Stromal cell of bone marrow (primary cell): ENCODE measurements at places on chromosomes 4 and X.

- no peak for DNase-seq
Observed at GRCh38 chrX:20378233-20378920, 111.7 kb upstream of the RPS6KA3 start.

DNA sequence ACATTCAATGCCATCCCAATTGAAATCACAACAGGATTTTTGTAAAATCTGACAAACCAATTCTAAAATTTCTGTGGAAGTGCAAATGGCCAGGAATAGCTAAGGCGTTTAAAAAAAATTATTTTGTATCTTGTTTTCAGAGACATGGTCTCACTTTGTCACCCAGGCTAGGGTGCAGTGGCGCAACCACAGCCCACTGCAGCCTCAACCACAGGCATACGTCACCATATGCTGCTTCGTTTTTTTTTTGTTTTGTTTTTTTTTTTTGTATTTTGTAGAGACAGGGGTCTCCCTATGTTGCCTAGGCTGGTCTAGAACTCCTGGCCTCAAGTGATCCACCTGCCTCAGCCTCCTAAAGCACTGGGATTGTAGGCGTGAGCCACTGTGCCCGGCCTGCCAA is 24.5 kb downstream of the ZNF41 start:
- no peak for DNase-seq

- no peak for DNase-seq
Observed at GRCh38 chr4:77600521-77601451, 4.8 kb upstream of the CXCL13 start.

- DNase-seq = no peak
Observed at GRCh38 chrX:10146346-10146745, 10.4 kb upstream of the CLCN4 start.

- no peak for DNase-seq
Observed at GRCh38 chrX:71252221-71252620, 1.7 kb downstream of the ZMYM3 start.

GRCh38 chr4:7902101-7902553 is 37.5 kb downstream of the AFAP1 start:
- DNase-seq = no peak

DNA sequence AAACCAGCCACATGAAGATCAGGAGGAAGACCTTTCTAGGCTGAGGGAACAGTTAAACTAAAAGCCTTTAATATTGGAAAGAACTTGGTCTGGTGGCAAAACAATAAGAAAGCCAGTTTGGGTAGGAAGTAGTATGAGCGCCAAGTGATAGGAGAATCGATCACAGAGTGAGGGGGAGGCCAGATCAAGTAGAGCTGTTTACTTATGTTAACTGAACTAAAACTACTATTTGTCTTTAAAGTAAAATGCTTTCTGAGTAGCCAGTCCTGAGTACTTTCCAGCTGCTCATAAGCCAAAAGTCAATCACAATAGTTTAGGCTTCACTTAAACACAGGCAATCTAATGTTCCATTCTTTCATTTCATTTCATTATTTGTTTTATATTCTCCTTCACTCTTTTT is 62.8 kb upstream of the RPA4 start:
- no peak for DNase-seq

DNA sequence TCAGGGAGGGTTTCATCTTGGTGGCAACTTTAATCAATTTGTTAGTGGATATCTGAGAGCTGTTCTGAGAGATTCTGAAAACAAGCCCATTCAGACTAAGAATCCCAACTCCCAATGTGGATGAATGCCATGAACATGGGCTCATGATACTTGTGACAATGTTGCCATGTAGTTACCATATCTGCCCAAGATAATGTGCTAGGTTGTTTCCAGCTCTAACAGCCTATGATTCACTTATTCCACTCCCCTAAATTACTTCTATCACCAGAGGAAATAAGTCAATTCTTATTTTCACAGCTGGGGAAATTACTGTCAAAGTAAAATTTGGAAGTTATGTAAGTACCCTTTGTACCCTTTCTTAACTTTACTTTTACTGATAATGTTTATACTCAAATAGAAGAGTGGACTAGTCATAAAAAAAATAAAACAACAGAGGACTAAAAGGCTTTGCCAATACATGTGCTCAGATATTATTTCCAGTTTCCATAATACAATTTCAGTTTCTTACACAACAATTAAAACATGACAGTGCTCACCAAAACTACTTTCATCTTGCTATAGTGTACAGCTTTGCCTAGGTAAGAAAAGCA is 1101.7 kb upstream of the INTU start:
- peak; percentile 67 for DNase-seq

DNA sequence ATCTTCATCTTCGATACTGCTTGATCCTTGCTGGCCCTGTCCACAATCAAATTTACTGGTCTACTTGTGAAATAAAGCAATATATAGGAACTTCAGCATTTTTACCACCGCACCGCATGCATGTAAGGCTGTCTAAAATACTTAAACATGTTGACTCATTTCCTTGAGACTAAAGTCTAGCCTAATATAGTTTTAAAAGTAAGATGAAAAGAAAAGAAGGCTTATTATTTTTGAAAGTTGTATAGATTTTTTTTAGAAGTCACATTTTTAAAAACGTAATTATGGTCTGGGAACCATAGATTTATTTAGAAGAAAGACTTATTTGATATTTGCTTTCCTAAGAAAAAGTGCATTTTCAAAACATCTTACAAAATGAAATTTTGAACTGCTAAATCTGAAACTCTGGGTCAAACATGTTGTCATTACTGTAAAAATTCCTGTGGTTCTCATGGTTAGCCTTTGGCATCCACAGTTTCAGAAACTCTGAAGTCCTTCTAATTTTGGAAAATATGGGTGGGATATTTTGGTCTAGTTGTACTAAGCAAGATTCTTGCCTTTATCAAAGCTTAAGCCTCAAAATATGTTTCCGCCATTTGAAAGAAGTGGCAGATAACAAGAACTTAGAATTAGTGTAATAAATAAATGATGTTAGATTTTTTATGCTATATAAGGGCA is 423.5 kb upstream of the CTSO start:
- DNase-seq = peak; percentile 67

DNA sequence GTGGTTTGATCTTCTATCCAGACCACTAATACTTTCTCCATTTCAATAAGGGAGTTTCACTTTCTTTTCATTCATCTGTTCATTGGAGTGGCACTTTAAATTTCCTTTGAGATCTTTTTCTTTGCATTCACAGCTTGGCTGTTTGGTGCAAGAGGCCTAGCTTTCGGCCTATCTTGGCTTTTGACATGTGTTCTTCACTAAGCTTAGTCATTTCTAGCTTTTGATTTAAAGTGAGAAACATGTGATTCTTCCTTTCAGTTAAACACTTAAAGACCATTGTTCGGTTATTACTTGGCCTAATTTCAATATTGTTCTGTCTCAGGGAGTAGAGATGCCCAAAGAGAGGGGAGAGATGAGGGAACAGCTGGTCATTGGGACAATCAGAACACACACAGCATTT is 24.3 kb downstream of the CXCL13 start:
- DNase-seq = no peak

- no peak for DNase-seq
Observed at GRCh38 chrX:133981924-133982323, 3.5 kb downstream of the GPC3 start.

DNA sequence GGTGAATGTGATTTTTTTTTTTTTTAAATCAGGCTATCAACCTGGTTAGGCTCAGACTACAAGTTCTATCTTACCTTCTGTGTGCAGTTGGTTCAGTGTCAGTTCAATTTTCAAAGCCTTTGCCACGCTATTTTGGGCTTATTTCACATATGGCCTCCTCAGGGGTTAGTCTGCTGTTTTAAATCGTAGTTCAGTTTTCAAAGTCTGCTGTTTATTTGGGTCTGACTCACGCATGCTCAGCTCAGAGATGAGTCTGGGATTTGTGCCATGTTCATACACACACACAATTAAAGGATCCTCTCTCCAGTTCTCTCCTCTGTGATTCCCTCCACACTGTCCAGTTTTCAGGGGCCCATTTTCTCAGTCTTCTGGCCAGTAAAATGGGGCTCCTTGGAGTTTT is 32.3 kb upstream of the ZFX start:
- peak; percentile 73 for DNase-seq

- peak; percentile 63 for DNase-seq
Observed at GRCh38 chr4:5050520-5051277, 581 bp upstream of the STK32B start.

DNA sequence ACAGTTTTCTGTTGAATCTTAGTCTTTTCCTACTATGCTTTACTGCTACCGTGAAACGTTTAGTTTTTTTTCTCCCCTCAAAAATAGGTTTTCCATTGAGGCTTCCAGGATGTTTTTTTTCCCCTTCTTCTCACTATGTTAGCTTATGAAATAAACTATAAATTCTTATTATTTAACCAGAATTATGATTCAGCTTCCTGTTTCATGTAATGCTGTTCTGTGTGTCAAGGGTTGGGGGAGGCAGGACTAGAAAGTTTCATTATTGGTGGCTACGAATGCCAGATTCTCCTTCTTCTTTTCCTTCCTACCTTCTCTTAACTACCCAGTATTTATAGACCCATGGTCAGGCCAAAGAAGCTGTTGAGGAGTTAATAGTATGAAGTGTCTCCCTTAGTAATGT is 11.8 kb downstream of the CLCN5 start:
- DNase-seq = no peak

DNA sequence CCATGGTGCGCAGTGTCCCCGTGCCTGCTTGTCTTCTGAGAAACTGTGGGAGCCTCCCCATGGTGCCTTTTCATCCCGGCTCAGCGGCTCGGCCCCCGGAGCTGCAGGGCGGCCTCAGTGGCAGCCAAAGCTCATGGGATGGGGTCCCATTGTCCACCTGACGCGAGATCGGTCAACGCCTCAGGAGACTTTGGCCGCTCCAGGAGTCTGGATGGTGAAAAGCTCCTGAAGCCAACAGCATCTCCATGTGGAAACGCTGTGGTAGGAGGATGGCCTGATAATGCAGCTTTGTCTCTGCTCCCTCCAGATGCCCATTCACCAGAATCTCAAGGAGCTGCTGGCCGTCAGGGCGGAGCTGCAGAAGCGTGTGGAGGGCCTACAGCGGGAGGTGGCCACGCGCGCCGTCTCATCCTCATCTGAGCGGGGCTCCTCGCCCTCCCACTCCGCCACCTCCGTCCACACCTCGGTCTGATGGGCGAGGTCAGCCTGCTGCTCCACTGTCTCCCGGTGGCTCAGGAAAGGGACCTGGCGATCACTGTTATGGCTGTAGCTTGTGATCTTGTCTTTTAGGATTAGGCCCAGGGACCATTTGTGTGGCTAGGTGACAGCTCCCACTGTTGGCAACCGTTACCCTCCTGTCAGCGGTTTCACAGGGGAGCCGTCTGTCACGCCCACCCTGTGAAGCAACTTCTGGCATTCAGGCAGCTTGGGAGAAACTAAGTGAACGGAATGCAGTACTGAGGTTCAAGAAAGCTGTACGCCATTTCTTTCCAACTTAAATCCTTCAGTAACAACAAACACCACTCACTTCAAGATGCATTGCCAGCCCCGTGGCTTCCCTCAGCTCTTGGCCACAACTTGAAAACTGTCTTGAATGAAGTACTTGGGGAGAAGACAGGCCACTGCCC is 69.3 kb downstream of the MTMR1 start:
- no peak for DNase-seq

GRCh38 chr4:24999392-25000089 is 31.2 kb downstream of the LGI2 start:
- DNase-seq = no peak

DNA sequence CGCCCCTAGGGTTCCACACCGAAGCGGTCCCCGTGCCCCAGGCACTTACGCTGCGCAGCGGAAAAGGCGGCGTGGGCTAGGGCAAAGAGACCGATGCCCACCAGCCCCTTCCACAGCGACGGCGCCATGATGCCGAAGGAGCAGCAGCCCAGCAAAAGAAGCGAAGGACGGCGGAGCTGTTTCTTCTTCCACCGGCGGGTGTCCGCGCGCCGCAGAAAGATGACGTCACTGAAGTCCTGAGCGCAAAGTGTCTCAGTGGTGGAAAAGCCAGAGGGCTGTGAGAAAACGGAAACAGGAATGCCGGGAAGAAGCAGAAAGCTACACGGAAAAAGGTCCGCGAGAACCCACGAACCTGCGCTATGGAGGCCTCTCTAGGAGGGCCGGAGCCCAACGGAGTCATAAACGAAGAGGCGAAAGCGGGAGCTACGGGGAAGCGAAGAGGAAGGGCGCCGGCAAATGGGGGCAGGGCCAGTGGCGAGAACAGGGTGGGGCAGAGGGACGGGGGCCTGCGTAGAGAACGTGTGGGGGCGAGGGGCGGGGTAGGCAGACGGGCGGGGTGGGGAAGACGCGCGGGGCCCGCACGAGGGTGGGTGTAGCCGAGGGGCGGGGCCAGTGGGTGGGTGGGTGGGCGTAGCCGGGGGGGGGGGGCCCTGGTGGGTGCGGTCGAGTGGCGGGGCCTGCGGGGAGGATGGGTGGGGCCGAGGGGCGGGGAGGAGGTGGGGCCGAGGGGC is at the start of gene MMGT1:
Gene MMGT1 (minus strand): TSS at position 441 of the 731 bp plus-strand sequence. CDS start 313 bp downstream, at position 128.
- DNase-seq = peak; percentile 67

- no peak for DNase-seq
Observed at GRCh38 chrX:13569479-13570260, at the start of gene EGFL6. Gene EGFL6, plus strand, starts transcription at chrX:13569601. Its CDS starts 261 bp downstream, at chrX:13569862.

- DNase-seq = no peak
Observed at GRCh38 chr4:1597021-1597931, 86.8 kb downstream of the FAM53A start.

GRCh38 chrX:31124536-31124935 is 52.7 kb upstream of the FTHL17 start:
- DNase-seq = no peak

DNA sequence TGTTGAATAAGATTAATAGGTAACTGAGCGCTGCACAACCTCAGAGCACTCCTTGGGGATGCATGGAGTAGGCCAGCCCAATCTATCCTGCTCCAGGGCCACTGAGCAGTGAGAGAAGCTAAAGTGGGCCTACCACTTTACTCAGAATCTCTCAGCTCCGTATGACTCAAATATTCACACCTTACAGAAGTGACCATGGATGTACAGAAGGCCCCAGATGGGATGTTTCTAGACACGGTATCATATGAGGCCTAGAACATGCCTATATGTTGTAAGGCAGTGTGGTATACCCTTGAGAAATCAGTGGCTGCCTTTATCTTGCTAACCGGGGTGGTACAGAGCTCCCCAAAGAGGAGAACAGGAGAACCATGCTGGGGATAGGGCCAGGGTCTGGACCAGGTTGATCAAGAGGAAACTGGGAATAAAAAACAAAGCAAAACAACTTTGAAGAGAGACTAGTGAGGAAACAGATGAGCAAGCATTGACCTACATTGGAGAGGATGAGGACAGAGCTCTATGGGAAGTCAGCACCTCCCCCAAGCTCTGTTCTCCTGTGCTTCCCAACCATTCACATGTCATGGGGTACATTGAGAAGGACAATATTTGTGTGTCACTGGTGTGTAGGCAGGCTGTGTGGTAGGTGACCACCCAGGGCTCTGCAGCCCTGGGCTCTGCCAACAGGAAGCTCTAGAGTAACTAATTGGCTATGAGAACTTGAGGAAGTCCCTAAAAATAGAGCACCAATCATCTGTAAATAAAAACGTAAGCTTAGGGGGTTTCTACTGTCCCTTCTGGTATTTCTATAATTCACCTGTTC is 31.4 kb downstream of the HOPX start:
- no peak for DNase-seq
